Right hindlimb (tissue), 1 donor: ENCODE measurements at places on chromosomes 7 and 10.

- DNase-seq, result peak; percentile 66
Measured at GRCh38 chr7:29040579-29040925, 82.4 kb upstream of the TRIL start.

- peak; percentile 81 for DNase-seq
Measured at GRCh38 chr10:103859161-103860086, 4.0 kb upstream of the SH3PXD2A start.

DNA sequence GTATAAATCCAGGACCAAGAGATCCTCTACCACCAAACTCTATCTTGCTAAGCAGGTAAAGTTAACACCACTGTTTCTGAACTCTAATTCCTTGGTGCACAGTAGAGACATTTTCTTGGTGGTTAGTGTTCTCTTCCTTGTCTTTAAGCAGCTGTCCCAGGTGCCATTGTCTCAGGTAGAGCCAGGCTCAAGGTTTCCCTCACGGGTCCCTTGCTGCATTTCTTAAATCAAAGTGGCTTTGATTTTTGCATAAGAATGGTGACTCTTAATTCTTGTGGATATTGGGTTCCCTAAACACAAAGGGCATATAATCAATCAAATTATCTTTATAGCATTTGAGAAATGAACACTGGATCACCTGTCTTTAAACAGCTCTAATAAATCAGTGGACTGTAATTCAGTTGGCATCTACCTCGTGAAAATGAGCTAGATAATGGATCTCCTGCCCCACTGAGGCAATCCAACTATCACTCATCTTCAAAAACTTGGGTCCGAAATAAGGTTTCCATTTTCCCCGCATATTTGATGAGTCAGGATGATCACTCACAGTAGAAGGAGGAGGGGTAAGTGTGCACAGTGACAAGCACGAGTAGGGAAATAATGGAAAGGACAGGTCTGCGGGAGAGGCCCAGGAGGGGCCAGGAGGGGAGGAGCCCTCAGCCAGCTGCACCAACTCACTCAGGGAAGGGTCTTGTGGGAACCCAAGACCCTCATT, 2.4 kb downstream of the ABCC2 start:
- no peak for DNase-seq

GRCh38 chr7:148079206-148080080, 511.1 kb upstream of the C7orf33 start:
- no peak for DNase-seq

DNA sequence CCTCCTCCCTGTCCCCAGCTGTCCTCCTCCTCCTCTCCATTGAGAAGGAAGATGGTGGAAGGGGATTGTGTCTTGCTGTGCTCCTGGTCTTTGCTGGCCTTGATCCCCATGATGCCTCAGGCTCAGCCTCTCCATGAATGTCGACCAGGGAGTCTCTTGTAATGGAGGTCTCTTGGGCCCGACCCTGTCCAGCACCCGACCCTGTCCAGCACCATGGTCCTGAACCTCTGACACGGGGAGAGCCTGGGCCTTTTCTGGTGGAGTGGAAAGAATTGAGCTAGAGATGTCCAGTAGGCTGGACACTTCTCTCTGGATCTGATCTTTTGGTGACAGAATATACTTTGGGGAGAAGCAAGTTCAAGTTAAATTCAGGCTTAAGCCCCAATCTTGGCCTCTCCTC, 42.3 kb upstream of the HMX3 start:
- no peak for DNase-seq

DNA sequence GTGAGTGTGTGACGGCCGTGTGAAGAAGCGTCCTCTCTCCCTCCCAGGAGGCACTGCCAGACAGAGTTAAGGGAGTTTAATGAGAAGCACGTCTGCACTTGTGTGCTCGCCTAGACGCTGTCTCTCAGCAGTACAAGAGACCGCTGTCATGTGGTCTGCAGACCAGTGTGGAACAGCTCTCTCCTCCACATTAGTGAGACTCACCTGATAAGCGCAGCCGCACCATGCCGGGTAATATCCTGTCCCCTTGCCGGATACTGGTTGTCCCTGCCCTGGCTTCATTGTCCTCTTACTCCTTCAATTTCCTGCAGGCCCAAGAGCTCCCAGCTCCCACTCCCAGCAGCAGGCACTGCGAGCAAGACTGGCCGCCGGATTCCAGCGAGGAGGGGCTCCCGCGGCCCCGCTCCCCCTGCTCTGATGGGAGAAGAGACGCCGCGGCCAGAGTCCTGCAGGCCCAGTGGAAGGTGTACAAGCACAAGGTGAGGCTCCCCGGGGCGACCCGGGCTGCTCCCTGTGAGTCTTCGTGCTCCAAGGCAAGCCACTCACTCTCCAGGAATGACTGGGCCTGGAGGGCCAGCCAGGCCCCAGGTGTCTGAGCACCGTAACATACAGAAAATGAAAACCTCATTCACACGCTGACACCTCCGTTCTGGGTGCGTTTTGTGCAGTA, 33.5 kb upstream of the TTYH3 start:
- no peak for DNase-seq
